ENCODE measurements at places on chromosomes 2 and 18.

- peak; percentile 74 for DNase-seq
Observed at GRCh38 chr2:11945139-11946126, 199.0 kb downstream of the LPIN1 start.

GRCh38 chr2:74003494-74004211 is 18.9 kb downstream of the TET3 start:
- no peak for DNase-seq

GRCh38 chr2:168348076-168348475 is 100.7 kb upstream of the STK39 start:
- peak; percentile 65 for DNase-seq

GRCh38 chr2:95159690-95160449 is at the start of gene ZNF514:
ZNF514 (minus strand) TSS chr2:95159848; CDS start chr2:95153253, 6,595 bp downstream.
- DNase-seq: peak; percentile 88

GRCh38 chr2:20617081-20617575 is 33.8 kb downstream of the HS1BP3 start:
- DNase-seq: no peak

DNA sequence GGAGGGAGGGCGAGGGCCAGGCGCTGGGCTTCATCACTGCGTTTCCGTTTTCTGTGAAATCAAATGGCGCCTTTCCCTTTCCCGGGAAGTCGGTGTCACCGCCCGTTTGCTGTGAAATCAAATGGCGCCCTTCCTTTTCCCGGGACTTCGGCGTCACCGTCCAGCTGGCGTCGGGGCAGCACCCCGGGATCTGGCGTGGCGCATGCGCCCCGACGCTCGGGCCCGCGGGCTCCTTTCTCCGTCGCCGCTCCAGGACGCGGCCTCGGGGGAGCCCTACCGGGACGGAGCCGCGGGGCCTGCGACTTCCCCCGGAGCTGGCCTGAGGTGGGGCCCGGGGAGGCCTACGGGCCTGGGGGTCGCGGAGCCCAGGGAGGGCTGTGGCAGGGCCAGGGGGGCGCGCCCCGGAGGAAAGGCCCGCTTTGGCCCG is at the start of gene FAM228A:
Gene FAM228A (plus strand): TSS at position 203 of the 427 bp plus-strand sequence. CDS start 428 bp downstream, outside the sequence.
- no peak for DNase-seq

DNA sequence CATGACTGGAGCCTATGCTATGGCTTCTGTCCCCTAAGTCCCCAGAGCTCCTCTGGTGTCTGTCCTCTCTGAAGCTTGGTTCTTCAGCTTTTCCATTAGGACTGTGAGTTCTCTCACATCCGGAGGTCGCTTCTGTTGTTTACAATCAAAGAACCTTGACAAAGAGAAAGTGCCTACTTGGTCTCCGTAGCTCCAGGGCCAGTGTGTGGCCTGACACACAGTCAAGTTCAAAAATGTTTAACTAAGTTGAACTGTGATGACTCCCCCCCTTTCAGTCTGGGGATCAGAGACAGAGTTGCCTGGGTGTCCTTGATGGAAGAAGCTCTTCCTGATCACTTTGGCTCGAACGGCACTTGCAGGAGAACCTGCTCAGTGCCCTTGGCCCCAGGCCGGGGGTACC is 26.3 kb upstream of the YWHAQ start:
- no peak for DNase-seq

DNA sequence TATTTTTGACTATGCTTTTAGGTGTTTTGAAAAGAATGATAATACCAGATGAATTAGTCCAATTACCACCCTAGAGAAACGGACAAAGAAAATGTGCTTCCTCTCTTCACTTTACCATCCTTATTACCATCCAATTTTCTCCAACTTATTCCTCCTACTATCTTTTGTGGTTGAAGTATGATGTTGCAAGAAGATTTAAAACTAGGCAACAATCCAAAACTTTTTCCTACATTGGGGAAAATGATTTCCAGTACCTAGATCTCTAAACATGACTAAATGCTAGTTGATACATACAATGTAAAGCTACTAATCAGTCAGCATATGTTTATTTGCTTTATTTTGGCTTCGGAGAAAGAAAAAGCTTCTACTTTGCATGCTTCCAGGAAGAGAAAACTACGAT is 355.0 kb upstream of the LYPD1 start:
- no peak for DNase-seq

GRCh38 chr18:5627776-5628511 is 84.1 kb upstream of the EPB41L3 start:
- no peak for DNase-seq

DNA sequence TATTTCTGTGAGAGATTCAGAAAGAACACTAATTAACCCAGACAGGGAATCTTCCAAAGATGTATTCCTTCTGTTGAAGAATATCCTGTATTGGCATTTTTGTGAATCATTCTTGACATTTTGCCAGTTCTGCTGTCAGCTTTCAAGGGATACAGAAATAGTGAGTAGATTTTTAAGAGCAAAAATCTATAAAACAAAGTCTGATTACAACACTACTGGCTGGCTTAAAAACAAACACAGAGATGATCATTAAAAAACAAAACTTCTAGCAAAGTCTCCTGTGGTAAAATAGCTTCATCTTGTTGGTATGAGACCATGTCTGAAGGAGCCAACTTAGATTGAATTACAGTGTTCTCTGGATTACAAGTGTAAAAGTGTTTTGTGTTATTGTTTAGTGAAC is 866.3 kb upstream of the KLHL29 start:
- no peak for DNase-seq

- DNase-seq: peak; percentile 41
Observed at GRCh38 chr2:146986161-146986560, 858.7 kb upstream of the ACVR2A start.

GRCh38 chr2:158618891-158619490 is 162.2 kb downstream of the PKP4 start:
- DNase-seq: no peak

DNA sequence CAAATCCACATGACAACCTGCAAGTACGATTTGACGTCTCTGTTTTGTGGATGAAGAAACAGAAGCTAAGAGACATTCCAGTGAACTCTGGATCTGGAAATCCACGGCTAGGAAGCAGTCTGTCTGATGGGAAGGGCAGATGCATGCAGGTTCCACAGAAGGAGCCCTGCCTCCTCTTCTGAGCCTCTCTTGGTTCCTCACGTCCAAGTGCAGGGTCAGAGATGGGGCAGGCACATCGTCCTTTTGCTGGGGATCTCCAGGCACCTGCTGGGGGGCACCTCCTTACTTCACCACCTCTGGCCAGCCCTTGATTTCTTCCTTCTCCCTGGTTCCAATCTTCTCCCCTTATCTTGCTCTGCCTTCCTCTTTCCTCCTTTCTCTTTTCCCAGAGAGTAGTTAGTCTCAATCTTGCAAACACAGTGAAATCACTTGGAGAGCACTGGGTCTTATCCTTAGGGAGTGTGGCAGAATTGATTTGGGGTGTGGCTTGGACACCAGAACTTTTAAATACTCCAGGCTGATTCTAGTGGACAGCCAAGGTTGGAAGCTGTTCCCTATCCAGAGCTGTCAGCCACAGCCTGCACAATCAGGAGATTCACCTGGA is 137.8 kb downstream of the BCL2 start:
- DNase-seq: peak; percentile 37

DNA sequence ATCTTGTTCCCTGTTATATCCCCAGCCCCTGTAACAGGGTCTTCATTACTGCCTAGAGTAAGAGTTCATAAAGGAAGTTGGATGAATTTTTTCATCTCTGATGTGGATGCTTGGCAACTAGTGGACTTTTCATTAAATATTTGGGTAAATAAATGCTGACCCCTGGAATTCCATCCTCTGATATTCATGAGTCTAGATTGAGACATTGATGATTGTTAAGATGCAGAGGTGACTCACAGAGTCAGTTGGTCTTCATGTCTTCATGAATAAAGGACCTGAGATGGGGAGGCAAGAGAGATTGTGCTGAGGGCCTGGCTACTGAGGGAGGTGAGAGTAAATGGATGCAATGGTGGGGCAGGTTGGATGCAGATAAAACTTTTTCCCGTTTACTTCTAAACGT is 132.7 kb upstream of the NT5C1B start:
- no peak for DNase-seq

DNA sequence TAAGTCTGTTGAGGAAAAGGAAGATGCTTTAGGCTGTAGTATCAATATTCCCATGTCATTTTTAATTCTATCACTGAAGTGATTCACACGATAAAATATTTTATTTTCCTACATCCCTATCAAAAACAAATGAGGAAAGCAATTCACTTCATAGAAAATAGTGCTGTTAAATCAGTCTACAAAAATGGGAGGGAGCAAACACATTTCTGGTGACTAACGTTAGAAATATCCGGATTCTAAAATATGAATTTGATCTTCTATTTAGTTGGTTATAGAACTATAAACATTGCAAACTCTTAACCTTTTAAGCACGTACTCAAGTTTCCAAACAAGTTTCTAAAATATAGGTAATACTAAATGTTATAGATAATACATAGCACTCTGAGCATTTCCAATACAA is 20.8 kb downstream of the ATF2 start:
- no peak for DNase-seq

DNA sequence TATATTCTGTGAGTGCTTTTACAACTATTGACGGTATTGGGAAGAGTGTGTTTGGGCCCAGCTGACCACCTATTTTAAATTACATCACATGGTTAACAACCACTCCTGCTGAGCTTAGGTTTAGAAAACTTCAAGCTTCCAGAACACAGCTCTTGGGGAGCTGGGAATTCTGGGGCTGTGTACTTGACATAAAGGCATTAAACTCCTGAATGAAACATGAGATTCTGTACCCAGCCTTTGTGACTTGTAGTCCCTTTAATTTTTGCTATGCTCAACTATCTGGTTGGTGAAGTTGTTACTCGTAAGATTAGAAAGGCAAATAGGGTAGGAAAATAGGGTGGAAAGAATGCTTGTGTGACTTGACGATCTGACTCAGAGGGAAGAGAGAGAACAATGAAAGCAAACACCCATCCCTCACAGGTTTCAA is 66.9 kb downstream of the LTBP1 start:
- DNase-seq: no peak

GRCh38 chr2:45759310-45759851 is 107.9 kb downstream of the PRKCE start:
- DNase-seq: no peak

DNA sequence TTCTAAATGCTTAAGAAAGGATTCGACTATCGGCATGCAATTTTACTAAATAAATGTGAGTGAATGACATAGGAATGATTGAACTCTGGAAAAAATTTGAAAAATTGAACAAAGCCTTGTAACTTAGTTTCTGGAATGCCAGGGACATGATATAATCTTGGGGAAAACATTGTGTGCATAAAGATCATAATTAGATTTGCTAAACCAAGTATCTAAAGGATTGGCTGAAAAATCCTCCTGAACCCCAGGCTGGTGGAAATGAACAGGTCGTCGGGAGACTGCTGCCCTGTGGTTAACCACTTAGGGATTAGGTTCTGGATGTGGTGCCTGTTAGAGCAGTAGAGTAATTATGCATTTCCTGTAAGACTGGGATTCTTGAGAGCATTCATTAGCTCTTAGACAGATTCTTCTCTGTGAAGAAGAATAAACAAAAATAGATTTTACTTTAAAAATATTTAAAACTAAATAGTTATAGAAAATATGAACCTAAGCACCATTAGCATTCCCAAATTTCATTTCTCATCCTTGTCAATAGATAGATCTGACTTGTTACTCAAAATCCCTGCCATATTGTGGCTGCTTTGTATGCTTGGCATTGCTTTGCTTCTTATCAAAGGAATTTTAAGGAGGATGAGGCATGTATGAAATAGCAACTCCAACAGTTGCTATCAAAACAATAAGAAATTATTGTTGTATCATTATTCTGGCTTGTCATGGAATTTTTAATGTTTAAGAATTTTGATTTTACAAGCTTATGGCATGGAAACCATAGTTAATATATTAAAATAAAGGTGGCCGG is 55.9 kb downstream of the LYPD6B start:
- DNase-seq: no peak

GRCh38 chr2:10654069-10654468 is 35.7 kb downstream of the NOL10 start:
- DNase-seq: no peak

GRCh38 chr18:23257686-23258565 is 122.6 kb downstream of the CABLES1 start:
- DNase-seq: no peak

Data from GM12865 (cell line).